Large intestine (tissue), 12 donors: ENCODE measurements at places on chromosomes 2 and 18.

- peak; percentile 26 for DNase-seq
Measured at GRCh38 chr2:46275995-46276394, 21.2 kb upstream of the EPAS1 start.

- no peak for DNase-seq
Measured at GRCh38 chr2:27781496-27781895, 10.0 kb downstream of the MRPL33 start.

DNA sequence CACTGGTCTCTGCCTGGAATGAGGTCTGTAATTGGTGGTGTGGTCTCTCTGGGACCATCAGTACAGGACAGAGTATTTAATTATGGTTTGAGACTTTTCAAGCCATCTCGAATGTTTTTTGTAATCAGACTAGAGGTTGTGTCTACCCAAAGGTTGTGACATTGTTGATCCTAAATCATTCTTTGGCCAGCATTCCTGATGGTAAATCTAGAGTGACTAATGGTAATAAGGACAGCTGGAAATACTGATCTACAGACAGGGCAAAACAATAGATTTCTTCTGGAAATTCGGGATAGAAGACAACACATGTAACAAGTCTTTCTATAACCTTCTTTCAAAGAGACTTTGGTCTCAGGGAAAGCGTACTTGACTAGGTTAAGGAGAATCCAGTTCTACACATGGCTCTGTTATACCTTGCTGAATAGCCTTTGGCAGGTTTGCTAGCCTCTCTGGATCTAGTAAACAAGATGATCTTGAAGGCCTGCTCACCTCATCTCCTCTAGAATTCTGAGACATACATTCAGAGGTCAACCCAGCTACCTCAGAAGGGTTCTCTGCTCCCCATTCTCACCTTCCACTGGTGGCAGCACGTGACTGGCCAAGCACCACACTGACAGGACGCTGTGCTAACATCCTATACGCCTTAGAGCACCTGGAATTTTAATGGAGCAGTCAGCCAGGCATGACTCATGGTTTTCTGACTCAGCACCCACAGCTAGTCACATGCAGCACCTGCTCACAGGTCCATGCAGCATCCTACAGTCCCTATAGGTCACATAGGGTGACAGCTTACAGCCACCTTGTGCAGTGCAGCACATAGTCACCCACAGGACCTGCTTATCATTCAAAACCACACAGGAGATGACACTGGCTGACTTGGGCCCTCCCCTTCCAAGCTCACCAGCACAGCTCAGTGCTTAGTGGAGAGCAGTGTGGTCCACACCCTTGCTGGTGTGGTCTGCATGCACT, 12.2 kb downstream of the PLB1 start:
- DNase-seq, result peak; percentile 91

DNA sequence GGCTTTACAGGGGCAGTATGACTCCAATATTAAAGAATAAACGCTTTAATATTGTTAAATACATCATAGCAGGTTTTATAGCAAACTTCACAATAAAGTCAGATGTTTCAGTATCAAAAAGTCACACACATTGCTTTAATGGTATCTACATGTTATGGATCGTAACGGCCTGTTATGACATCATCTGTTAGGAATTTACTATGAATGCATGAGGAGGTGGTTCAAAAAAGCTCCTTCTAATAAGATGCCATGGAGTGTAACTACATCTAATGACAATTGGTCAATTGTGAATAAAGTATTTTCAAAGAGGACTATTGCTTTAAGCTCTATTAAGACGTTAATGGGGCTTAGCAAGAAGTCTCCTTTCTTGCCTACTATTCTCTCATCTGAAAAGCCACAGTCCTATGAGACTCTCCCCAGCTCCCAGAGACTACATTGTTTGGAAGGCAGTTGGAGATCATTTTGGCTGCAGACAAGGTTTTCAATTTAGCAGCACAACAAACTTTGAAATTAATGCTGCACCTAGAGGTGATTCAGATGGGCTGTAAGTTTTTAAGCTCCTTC, 300.7 kb upstream of the MEIS1 start:
- no peak for DNase-seq

DNA sequence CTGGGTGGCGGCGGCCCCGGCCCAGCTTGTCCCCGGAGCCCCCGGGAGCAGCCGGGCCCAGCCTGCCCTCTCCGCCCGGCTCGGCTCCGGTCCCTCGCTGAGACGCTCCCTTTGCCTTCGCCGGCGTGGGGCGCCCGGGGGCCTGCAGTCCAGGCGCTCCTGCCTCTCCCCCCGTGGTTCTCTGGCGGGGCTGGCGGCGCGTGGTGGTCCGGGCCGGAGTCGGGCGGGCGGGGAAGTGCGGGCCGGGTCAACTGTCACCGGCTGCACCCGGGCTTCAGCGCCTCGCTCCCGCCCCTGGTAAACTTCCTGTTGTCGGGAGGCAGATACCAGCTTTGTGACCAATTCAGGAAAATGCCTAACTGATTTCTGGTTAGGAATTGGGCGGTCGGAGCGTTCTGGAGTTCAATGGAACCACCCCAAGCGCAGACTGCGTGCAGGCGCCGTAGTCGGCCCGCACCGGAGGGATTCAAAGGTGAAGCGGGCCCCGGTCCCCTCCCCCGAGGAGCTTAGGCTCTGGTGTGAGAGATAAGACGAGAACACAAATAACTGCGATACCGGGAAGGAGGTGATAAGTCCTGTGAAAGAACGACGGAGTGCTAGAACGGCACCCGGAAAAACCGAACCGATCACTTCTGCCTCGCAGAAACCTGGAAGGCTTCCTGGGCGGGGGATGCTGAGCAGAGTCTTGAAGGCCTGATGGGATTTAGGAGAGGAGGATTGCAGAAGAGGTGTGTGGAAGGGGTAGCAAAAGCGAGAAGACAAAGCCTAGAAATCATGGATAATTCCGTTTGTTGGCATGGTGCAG, 891 bp downstream of the CAB39 start:
- peak; percentile 85 for DNase-seq

- no peak for DNase-seq
Measured at GRCh38 chr18:78622907-78623541, 356.6 kb upstream of the SALL3 start.

GRCh38 chr2:171791361-171791760, 102.7 kb downstream of the SLC25A12 start:
- no peak for DNase-seq

DNA sequence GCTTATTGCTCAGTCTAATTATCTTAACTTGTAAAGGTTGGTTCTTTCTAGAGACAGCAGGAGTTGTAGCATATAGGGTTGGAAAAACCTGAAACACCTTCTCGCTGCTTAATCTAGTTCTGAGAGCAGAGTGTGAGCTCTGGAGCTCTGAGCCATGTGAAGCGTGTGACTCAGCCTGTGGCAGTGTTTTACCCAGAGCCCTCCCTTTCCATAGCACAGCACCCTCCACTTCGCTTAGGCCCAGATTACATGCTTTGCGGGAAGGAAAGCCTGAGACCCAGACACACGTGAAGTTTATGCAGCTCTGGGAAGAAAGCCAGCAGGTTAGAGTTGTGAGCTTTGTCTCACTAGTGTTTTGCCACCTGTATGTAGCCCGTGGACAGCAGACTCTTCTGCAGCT, 74.5 kb downstream of the INPP4A start:
- DNase-seq, result no peak

- no peak for DNase-seq
Measured at GRCh38 chr2:185384822-185385560, 353.6 kb upstream of the FSIP2 start.

- DNase-seq, result no peak
Measured at GRCh38 chr18:37238282-37239108, 327.1 kb downstream of the CELF4 start.

GRCh38 chr18:59265246-59265973, 7.8 kb downstream of the RAX start:
- DNase-seq, result no peak

- no peak for DNase-seq
Measured at GRCh38 chr18:77178559-77178958, 46.0 kb upstream of the MBP start.

- DNase-seq, result no peak
Measured at GRCh38 chr2:21633466-21633865, 509.7 kb downstream of the TDRD15 start.

- DNase-seq, result no peak
Measured at GRCh38 chr2:117853316-117853715, 38.8 kb downstream of the DDX18 start.

GRCh38 chr18:59719544-59720181, 22.4 kb upstream of the CCBE1 start:
- no peak for DNase-seq

- DNase-seq, result peak; percentile 33
Measured at GRCh38 chr2:95346738-95347671, 49.9 kb downstream of the KCNIP3 start.

- DNase-seq, result peak; percentile 4
Measured at GRCh38 chr2:104033399-104033798, 820.5 kb upstream of the POU3F3 start.

GRCh38 chr2:163592954-163593622, 142.7 kb downstream of the FIGN start:
- no peak for DNase-seq

- DNase-seq, result no peak
Measured at GRCh38 chr2:226207671-226208070, 591.9 kb downstream of the IRS1 start.

DNA sequence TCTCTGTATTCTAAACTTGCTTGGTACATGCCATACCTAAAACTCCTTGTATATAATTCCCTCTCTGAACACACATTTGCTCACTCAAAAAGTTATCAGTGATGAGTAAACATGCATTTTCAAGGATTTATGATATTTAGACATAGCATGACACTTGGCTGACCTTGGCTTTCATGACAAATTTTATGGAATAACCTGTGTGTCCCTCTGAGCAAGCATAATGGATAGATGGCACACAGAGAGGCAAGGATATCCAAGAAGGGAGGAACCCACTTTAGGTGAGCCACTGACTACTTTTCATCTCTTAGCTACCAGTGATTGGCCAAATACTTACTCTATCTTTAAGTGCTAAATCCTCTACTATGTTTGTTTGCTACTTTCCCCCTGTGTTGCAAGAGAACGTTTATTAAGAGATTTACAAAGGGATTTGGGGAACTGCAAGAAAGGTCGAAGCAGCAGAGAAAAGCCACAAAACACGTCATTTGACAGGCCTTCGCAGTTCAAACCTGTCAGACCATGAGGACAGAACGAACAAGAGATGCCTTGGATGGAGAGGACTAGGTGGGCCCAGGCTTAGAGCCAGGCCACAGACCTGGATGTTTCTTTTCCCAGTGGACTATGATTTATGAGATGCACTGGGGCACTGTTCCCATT, 379.9 kb downstream of the NBAS start:
- DNase-seq, result no peak

DNA sequence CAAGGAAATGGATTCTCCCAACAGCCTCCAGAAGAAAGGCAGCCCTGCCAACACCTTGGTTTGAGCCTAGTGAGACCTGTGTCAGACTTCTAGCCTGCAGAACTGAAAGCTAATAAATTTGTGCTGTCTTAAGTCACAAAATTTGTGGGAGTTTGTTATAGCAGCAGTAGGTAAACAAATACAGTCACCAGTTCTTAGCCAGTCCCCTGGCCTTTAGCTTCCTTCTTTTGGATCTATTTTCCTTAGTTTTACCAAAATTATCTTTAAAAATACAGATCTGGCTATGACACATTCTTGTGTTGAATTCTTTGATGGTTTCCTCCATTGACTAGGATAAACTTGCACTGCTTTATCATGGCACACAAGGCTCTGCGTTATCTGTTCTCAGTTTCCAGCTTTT, 697.9 kb upstream of the FANCL start:
- no peak for DNase-seq

GRCh38 chr2:181915102-181915501, 23.6 kb downstream of the ITPRID2 start:
- no peak for DNase-seq

- no peak for DNase-seq
Measured at GRCh38 chr2:121038891-121039616, 245.9 kb downstream of the TFCP2L1 start.

- DNase-seq, result no peak
Measured at GRCh38 chr2:41710944-41711343, 336.9 kb upstream of the PKDCC start.

- peak; percentile 79 for DNase-seq
Measured at GRCh38 chr2:200603972-200604371, 18.2 kb downstream of the AOX1 start.

DNA sequence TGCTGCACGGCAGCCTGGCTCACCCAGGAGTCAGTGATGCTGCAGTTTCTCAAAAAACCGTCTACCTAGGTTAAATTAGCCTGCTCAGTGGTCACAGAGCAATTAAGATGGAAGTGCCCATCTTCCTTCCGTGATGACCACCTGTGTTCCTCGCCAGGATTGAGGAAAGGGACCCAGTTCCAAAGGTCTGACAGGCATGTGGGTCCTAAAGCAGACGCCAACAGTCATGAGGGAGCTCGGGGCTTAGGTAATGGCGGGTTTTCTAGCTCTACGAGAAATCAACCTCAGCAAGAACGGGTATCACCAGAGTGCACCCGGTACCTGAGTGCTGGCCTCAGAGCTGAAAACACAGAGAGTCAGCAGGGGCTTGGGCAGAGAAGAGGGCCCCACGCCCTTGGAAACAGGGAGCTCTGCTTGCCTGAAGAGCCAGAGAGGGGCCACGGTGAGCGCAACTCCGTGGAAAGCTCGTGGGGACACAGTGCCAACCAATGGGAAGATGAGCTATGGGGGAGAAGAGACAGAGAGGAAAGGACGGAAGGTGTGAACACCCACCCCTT, 34.3 kb upstream of the DNMT3A start:
- no peak for DNase-seq

DNA sequence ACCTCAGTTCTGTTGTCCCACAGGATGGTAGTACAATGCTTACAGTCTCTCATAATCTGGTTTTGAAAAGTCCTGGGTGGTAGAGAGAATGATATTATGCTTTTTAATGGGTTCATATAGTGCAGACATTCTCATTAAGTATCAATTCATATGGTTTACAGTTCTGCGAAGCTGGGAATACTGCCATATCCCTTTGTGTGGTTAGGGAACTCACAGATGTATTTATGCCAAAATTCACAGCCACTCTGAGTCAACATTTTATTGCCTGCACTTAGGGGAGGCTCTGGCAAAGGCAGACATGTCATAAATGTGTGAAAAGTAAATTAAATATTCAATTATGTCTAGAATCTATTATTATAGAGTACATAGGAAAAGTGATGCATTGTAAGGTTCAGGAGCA, 808.2 kb downstream of the SUCLG1 start:
- no peak for DNase-seq

GRCh38 chr18:25223211-25223610, 128.8 kb downstream of the ZNF521 start:
- DNase-seq, result no peak

DNA sequence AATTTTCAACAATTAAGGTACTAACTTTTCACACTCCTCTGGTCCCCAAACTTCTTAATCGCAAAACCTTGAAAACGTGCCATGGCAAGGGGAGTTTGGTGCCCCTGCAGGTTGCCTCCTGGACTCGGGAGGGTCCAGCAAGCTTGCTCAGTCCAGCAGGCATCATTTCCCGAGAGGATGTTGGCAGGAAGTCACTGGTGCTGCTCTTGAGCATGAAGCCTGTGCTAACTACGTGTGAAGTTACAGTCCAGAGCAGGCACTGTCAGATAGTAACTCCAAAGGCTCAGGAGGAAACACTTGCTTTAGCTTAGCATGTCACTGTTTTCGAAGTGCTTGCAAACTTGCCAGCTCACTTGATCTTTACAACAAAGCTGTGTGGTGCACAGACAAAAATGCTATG, 215.4 kb downstream of the MYCN start:
- no peak for DNase-seq

GRCh38 chr2:168974428-168974827, 56.7 kb downstream of the ABCB11 start:
- no peak for DNase-seq

- no peak for DNase-seq
Measured at GRCh38 chr2:153163055-153163454, 315.5 kb downstream of the RPRM start.

- no peak for DNase-seq
Measured at GRCh38 chr2:62372824-62373223, 133.2 kb downstream of the TMEM17 start.

- DNase-seq, result no peak
Measured at GRCh38 chr2:51028829-51029228, 3.1 kb downstream of the NRXN1 start.
